Neuronal stem cell (in vitro differentiated cells): ENCODE measurements at places on chromosomes 3 and 15.

- H3K27me3 ChIP-seq, result no peaks in the 10 kb centered on the region
- no peaks in the 10 kb centered on the region for H3K4me1 ChIP-seq
- H3K4me3 ChIP-seq, result no peak overlapping the region
- DNase-seq, result peak; percentile 49
- H3K27ac ChIP-seq, result no peak overlapping the region
- H3K36me3 ChIP-seq, result no peaks in the 10 kb centered on the region
These were observed 18.8 kb downstream of the PLA2G4F start for GRCh38 chr15:42137461-42138261.

GRCh38 chr15:44188795-44189194, 6.3 kb downstream of the FRMD5 start:
- H3K4me1 ChIP-seq, result peaks cover 5% of the 10 kb centered on the region
- H3K4me3 ChIP-seq, result no peak overlapping the region
- H3K36me3 ChIP-seq, result no peaks in the 10 kb centered on the region
- H3K27me3 ChIP-seq, result no peaks in the 10 kb centered on the region
- no peak for DNase-seq

DNA sequence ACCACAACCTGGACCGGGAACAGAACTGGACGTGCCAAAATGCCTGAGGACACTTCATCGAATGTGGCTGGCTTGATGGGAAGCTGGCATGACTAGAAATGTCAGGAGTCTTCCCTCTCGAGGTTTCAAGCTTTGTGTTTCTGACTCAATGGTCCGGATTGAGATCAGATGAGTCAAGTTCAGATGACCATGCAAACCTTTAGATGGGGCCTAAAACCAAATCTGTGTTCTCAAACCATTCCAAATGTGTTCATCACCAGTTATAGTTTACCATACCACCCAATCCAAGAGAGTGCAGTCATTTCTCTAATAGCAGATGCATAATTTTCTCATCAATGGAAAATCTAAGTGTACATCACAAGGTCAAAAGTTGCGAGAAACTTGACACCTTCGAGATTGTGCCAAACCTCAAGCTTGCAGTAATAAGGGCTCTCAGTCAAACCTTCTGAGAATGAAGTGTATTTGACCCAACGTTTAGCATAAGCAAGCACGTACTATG, 369.1 kb downstream of the RORA start:
- no peaks in the 10 kb centered on the region for H3K4me1 ChIP-seq
- no peaks in the 10 kb centered on the region for H3K27me3 ChIP-seq
- DNase-seq, result no peak
- no peak overlapping the region for H3K4me3 ChIP-seq
- no peaks in the 10 kb centered on the region for H3K36me3 ChIP-seq

DNA sequence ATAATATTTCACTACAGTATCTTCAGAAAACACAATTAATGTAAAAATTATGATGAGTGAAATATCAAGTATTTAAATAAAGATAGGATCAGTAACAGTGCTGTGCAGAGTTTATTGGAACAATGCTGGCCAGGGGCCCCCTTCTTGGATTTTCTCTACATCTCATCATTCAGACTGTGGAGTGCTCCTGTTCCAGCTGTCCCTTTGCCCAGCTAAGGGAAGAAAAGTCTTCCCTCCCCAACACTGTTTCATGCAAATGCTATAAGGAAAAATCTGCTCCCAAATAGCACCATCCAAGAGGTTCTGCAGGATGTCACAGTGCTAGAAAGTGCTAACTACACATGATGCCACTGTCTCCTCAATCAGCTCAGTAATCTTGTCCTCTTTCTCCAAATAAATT, 64.5 kb downstream of the RPL39L start:
- peaks cover 25% of the 10 kb centered on the region for H3K36me3 ChIP-seq
- no peak overlapping the region for H3K27ac ChIP-seq
- no peaks in the 10 kb centered on the region for H3K4me1 ChIP-seq

DNA sequence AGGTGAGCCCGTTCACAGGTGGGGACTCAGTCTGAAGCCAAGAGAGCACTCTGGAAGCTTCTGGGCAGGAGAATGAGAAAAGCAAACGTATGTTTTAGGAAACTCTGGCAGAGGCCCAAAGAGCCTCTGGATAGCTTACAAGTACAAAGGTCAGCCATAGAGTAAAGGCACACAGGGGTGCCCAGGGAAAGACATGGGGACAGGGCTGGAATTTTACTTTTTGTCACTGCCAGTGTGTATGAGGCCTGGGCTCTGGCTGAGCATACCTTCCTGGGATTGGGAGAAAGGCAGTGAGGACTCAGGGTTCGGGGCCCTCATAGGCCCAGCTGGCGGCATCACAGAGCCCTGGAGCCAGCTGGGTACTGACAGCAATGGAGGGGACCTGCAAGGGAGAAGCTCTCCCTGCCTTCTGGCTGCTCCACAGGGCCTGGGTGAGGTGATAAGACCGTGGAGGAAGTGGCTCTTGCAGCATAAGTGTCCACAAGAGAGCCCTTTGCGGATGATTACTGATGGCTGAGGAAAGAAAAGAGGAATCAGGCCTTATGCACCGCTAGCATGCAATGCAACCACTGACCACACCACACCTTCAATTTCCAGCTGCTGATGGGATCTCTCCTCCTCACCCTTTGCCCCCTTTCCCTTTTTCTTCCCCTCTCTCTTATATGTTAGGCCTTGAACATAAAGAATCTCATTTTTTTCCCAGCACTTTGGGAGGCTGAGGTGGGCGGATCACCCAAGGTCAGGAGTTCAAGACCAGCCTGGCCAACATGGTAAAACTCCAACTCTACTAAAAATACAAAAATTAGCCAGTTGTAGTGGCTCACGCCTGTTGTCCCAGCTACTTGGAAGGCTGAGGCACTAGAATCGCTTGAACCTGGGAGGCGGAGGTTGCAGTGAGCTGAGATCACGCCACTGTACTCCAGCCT, 25.1 kb upstream of the BCL2L10 start:
- no peak overlapping the region for H3K4me3 ChIP-seq
- no peak for DNase-seq
- H3K36me3 ChIP-seq, result peaks cover 4% of the 10 kb centered on the region
- no peak overlapping the region for H3K27ac ChIP-seq

GRCh38 chr15:42385206-42385979, 26.1 kb downstream of the CAPN3 start:
- H3K36me3 ChIP-seq, result no peaks in the 10 kb centered on the region
- no peak overlapping the region for H3K4me3 ChIP-seq
- H3K27me3 ChIP-seq, result no peaks in the 10 kb centered on the region
- no peaks in the 10 kb centered on the region for H3K4me1 ChIP-seq
- peak; percentile 36 for DNase-seq

GRCh38 chr15:95448531-95449229, 881.8 kb upstream of the NR2F2 start:
- H3K4me3 ChIP-seq, result no peak overlapping the region
- no peak overlapping the region for H3K27ac ChIP-seq

DNA sequence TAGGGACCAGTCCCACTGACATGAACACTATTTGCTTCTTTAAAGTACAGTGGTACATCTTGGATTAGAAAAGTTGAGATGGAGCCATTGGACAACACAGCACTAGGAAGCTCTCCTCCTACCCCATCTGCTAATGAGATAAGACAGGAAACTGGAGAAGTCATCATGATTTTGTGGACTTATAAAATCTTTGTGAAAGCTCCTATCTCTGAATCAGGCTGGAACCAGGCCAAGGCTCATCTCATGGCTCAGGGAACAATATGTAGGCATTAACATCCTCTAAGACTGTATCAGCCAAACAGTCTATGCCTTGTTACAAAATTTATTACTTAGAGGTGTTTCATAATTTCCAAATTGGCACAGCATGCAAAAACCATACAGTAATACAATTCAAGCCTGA, 84.1 kb downstream of the BOC start:
- no peak overlapping the region for H3K27ac ChIP-seq
- no peaks in the 10 kb centered on the region for H3K27me3 ChIP-seq
- H3K36me3 ChIP-seq, result no peaks in the 10 kb centered on the region
- no peak overlapping the region for H3K4me3 ChIP-seq

DNA sequence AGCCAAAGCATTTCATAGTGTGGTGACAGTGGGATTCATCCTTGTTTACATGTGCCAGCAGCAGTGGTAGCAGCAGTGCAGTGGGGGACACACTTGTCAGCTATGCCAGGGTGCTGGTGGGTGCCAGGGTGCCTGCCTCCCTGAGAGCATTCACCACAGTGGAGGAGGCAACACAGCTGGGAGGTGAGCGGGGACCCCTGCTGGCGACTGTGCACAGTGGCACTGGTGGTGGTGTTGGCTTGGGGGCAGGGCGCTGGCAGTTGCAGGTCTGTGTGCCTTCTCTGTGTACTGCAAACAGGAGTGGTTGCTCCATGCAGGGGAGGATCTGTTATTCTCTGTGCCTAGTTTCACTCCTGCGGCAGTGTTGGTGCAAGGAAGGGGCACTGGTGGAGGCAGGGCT, 41.2 kb downstream of the CEP63 start:
- peaks cover under 1% of the 10 kb centered on the region for H3K36me3 ChIP-seq
- no peak overlapping the region for H3K27ac ChIP-seq
- no peaks in the 10 kb centered on the region for H3K27me3 ChIP-seq
- no peak overlapping the region for H3K4me3 ChIP-seq

- no peak overlapping the region for H3K27ac ChIP-seq
- H3K4me3 ChIP-seq, result no peak overlapping the region
- DNase-seq, result no peak
- H3K36me3 ChIP-seq, result no peaks in the 10 kb centered on the region
- H3K4me1 ChIP-seq, result no peaks in the 10 kb centered on the region
These were observed 43.5 kb upstream of the SLC41A3 start for GRCh38 chr3:126127452-126127851.

GRCh38 chr3:42300013-42300412, 34.0 kb upstream of the CCK start:
- DNase-seq, result peak; percentile 61
- H3K4me3 ChIP-seq, result no peak overlapping the region
- H3K36me3 ChIP-seq, result no peaks in the 10 kb centered on the region

DNA sequence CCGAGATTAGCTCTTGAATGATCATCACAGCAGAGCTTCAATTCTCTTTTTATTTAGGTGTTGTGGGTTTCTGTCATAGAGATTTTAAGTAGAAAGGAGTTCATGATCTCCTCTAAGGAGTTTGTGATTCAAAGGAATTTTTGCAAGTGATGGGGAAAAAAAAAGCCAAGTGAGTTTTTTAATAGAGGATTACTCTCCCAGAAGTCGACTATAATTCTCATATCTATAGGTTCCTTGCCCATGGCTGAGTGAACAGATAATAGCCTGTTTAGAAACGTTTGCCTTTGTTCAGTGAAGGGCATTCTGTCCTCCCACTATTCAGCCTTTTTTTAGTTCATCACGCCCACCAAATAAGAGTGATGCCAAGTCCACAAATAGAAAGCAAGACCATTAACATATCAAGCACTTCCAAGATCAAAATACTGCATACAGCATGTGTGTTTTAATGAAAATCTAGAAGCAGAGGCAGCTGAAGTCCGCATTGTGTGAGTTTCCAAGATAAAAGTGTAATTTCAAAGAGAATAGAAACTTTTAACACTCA, 398.4 kb upstream of the CNTN3 start:
- H3K27me3 ChIP-seq, result no peaks in the 10 kb centered on the region
- H3K4me3 ChIP-seq, result no peak overlapping the region
- no peaks in the 10 kb centered on the region for H3K4me1 ChIP-seq
- H3K36me3 ChIP-seq, result no peaks in the 10 kb centered on the region
- DNase-seq, result no peak

GRCh38 chr15:65355173-65355987, 22.4 kb downstream of the IGDCC3 start:
- peaks cover 41% of the 10 kb centered on the region for H3K36me3 ChIP-seq
- H3K27me3 ChIP-seq, result no peaks in the 10 kb centered on the region
- H3K4me3 ChIP-seq, result peak overlapping the region; percentile 42
- peak overlapping the region; percentile 99 for H3K27ac ChIP-seq
- DNase-seq, result peak; percentile 92

- no peaks in the 10 kb centered on the region for H3K36me3 ChIP-seq
- H3K4me3 ChIP-seq, result no peak overlapping the region
- no peak overlapping the region for H3K27ac ChIP-seq
- H3K27me3 ChIP-seq, result peaks cover 15% of the 10 kb centered on the region
- no peak for DNase-seq
These were observed 558 bp upstream of the IL17RC start for GRCh38 chr3:9916346-9916733.

DNA sequence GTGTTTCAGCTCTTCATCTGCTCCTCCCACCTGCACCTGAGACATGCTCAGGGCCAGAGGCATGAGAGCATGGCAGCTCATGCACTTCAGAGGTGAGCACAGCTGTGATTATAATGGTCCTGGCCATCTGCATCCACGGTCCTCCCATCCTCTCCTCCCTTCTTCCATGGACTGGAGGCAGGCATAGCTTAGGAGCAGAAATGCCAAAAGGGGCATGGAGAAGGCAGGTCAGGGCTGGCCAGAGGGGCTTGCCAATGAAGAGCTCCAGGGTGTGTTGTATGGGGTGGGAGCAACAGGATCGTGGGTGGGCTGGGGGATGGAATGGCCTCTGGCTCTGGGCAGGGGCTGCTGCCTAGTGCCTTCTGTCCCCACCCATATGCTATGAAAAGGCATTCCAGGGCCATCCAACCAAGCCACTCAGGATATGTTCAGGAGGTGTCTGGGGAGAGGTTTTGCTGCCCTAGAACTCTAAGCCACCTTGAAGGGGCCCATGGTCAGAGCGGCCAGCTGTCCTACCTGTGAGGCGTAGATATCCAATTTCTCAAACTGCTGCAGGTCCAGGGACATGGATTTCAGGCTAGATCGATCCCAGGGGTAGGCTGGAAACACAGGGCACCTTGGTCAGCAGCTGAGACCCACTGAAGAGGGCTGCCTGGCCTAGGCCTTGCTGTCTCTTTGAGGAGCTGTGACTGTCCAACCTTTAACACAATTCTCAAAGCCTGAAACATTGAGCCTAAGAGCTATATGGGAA, 26.1 kb downstream of the KY start:
- no peaks in the 10 kb centered on the region for H3K36me3 ChIP-seq
- H3K27me3 ChIP-seq, result no peaks in the 10 kb centered on the region
- H3K4me1 ChIP-seq, result no peaks in the 10 kb centered on the region
- H3K4me3 ChIP-seq, result no peak overlapping the region

GRCh38 chr15:92614301-92614700, 41.3 kb downstream of the FAM174B start:
- H3K36me3 ChIP-seq, result no peaks in the 10 kb centered on the region
- H3K27me3 ChIP-seq, result no peaks in the 10 kb centered on the region
- H3K27ac ChIP-seq, result no peak overlapping the region
- DNase-seq, result no peak
- H3K4me1 ChIP-seq, result peaks cover 12% of the 10 kb centered on the region

DNA sequence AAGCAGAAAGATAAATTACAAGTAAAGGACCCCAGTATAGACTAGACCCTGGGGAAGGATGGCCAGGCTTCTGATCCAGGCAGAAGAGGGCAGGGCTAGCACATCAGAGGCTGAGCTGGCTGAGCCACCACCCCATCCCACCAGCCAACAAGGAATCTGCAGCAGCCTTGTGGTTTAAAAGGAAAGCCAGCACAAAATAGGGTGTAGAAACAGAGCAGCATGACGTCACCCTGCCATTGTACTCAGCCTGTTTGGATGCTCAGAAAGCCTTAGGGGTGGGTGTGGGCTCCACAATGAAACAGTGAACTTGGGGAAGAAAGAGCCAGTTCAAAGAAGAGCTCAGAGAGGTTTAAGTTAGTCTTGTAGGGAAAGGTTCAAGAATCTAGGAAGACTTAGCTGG, 28.2 kb downstream of the DUOX1 start:
- no peaks in the 10 kb centered on the region for H3K27me3 ChIP-seq
- H3K36me3 ChIP-seq, result no peaks in the 10 kb centered on the region
- peak; percentile 45 for DNase-seq
